GM23338 (cell line): ENCODE measurements at places on chromosomes 1 and 21. TPM values are rescaled to one million over a fixed set of nuclear protein-coding genes. Genes with fewer than 3 reads are reported as not detected.

HSPG2 gene
- 47.8 and 70.8 TPM in 2 replicates for total RNA-seq

RPS27 gene
- 1,080 and 1,371 TPM in 2 replicates for total RNA-seq

CD1D gene
- total RNA-seq, result 1.3 and 2.7 TPM in 2 replicates

S100A3 gene
- total RNA-seq, result not detected in 2 replicates

RNU1-4 gene
- total RNA-seq, result under 0.01 TPM in 1 of 2 replicates, not detected in the other

PEAR1 gene
- total RNA-seq, result 0.28 and 0.47 TPM in 2 replicates

CD48 gene
- 0.45 TPM in 1 of 2 replicates, not detected in the other for total RNA-seq

PLPP3 gene
- total RNA-seq, result 49.0 and 61.9 TPM in 2 replicates

CYP4Z1 gene
- total RNA-seq, result not detected in 2 replicates

TGFBR3 gene
- 2.1 and 2.9 TPM in 2 replicates for total RNA-seq

NUAK2 gene
- 10.4 and 15.3 TPM in 2 replicates for total RNA-seq

BTBD8 gene
- 2.3 and 4.1 TPM in 2 replicates for total RNA-seq

NTMT2 gene
- total RNA-seq, result not detected in 2 replicates
